Ovary (tissue), 10 donors: ENCODE measurements at places on chromosomes 7 and 10.

DNA sequence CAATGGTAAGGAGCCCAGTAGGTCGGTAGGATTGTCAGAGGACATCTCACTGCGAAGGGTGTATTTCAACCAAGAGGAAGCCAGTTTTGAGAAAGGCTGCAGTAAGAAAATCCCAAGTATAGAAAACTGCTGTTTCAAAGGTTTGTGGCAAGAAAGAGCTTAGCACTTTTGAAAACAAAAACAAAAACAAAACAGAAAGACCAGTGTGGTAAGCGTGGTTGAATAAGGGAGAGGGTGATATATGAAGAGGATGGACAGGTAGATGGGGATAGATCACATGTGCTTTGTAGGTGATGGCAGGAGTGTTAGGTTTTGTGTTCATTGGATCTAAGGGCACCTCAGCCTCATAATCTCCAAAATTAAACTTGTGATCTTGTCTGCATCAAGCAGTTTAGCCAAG lies 141.6 kb upstream of the WNT16 start:
- no peak for DNase-seq

- DNase-seq = no peak
These were observed 349.0 kb downstream of the ZWINT start for GRCh38 chr10:56012101-56012500.

DNA sequence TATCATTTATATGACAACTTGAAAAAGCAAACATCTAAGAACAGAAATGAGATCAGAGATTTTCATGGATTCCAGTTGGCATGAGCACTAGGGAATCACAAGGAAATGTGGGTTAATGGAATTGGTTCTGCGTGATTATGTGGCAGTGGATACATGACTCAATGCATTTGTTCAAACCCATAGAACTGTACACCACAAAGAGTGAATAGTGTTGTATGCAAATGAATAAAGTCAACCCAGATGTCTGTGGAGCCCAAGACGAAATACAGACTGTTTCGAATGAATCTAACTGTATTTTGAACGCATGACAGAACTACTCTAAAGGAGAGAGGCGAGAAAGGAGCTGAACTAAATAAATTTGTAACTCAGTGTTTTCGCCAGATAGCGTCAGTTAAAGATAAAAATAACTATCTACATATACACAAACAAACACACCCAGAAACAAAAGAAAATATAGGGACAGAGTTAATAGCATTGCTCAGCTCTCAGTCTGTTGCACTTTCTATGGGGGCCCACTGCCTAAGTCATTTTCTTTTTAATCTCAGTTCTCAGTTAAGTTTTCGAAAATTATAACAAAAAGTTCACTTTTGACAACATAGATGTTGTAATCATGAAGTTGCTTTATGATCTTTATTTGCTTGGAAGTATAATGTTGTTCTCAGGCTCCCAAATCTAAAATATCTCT lies 636.7 kb upstream of the SEMA3D start:
- DNase-seq = no peak

GRCh38 chr7:91299952-91300775 lies 35.9 kb downstream of the FZD1 start:
- no peak for DNase-seq

DNA sequence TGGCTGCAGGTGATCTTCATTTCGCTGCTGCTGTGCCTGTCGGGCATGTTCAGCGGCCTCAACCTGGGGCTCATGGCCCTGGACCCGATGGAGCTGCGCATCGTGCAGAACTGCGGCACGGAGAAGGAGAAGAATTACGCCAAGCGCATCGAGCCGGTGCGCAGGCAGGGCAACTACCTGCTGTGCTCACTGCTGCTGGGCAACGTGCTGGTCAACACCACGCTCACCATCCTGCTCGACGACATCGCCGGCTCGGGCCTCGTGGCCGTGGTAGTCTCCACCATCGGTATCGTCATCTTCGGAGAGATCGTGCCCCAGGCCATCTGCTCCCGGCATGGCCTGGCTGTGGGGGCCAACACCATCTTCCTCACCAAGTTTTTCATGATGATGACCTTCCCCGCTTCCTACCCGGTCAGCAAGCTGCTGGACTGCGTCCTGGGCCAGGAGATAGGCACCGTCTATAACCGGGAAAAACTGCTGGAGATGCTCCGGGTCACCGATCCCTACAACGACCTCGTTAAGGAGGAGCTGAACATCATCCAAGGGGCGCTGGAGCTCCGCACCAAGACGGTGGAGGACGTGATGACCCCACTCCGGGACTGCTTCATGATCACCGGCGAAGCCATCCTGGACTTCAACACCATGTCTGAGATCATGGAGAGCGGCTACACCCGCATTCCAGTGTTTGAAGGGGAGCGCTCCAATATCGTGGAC lies 1.3 kb downstream of the CNNM2 start:
- peak; percentile 40 for DNase-seq

GRCh38 chr10:70563230-70563629 lies 39.3 kb downstream of the PRF1 start:
- DNase-seq = peak; percentile 32
